ENCODE measurements at places on chromosomes 5 and 9.
A peak's percentile ranks its signal among the peaks of the same experiment; 100 is the strongest.

DNA sequence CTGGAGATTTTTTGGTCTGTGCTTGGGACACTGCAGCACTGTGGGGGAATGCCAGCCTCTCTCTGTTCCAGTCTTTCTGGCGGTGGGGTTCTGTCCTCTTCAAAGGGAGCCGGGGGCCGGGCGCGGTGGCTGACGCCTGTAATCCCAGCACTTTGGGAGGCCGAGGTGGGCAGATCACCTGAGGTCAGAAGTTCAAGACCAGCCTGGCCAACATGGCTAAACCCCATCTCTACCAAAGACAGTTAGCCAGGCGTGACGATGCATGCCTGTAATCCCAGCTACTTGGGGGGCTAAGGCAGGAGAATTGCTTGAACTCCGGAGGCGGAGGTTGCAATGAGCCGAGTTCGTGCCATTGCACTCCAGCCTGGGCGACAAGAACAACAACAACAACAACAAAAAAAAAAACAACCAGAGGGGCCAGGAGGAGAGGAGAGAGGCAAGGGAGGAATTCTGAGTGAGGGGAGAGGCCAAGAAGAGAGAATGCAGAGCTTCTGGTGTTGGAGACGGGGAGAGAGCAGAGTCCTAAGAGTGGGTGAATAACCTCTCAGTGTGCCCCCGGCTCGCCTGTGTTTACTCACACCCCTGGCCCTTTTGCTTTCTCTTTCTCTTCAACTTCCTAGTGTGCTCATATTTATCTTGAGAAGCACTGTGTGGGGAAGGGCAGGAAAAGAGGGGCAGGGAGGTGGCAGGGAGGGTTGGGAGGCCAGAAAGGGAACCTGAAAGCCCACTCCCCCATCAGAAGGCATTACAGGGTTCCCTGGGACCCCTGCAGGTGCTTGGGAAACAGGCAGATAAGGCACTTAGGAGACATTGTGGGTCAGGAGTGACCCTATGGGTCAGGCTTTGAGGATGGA lies 3.2 kb upstream of the SET start:
- peak overlapping the region; percentile 95 for H3K4me3 ChIP-seq
- DNase-seq = peak; percentile 44
- H3K27ac ChIP-seq = peak overlapping the region; percentile 93
- peaks cover 14% of the 10 kb centered on the region for H3K36me3 ChIP-seq
- H3K4me1 ChIP-seq = peaks cover 37% of the 10 kb centered on the region
- no peaks in the 10 kb centered on the region for H3K27me3 ChIP-seq

- peaks cover 37% of the 10 kb centered on the region for H3K27me3 ChIP-seq
- no peak overlapping the region for H3K4me3 ChIP-seq
- H3K36me3 ChIP-seq = no peaks in the 10 kb centered on the region
- peaks cover 19% of the 10 kb centered on the region for H3K4me1 ChIP-seq
- DNase-seq = no peak
Measured at GRCh38 chr9:105344283-105344682, 99.8 kb downstream of the SLC44A1 start.

- peaks cover 56% of the 10 kb centered on the region for H3K36me3 ChIP-seq
- DNase-seq = no peak
- peaks cover 68% of the 10 kb centered on the region for H3K4me1 ChIP-seq
- peak overlapping the region; percentile 15 for H3K4me3 ChIP-seq
Measured at GRCh38 chr5:149356391-149356790, 1.5 kb upstream of the PCYOX1L start.

DNA sequence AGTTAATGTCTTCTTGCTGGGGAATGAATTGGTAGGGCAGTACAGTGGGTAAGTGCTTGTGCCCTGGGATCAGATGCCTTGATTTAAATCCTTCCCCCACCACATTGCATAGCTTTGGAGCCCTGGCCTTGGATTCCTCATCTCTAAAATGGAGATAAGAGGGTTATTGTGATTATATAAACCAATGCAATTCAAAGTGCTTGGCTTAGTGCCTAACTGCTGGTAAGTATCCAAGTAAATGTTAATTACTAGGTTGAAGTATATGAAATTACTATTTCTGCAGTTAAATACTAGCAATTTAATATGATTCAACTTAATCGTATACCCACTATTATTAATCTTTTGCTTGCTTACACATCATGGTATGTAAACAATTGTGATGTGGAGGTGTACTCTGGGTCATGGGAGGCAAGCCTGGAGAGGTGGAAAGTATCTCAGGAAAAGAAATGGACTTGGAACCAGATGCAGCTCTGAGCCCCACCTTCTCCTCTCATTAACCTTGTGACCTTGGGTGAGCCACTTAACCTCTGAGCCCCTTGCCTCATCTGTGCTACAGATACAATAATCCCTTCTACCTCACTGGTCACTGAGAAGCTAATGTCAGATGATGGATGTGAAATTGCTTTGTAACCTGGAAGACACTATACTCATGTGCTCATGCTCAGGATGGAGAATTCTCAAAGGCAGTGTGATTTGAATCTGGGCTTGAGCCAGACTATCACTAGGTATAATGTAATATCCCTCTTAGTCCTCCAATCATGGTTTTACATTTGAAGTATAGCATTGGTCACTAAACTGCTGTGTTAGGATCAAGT lies 23.8 kb downstream of the NEUROG1 start:
- H3K27ac ChIP-seq = no peak overlapping the region
- peaks cover 43% of the 10 kb centered on the region for H3K27me3 ChIP-seq
- DNase-seq = no peak
- H3K4me3 ChIP-seq = no peak overlapping the region
- no peaks in the 10 kb centered on the region for H3K36me3 ChIP-seq

DNA sequence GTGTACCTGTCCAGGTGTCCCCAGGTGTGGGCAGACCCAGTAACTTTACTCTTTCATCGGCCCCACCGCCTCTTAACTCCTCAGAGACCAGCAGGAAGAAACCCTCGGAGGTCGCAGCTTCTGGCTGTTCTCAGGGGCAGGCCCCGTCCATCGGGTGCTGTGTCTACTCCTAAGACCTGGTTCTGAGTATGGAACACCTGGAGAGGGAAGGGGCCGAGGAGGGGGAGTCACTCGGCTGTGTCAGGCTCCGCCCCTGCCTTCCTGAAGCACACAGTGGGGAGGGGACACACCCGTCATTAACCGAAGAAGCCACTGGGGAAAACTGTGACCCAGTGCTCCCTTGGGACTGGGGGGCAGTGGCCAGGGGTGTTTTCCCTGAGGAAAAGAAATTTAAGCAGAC lies 22.3 kb downstream of the NTNG2 start:
- no peak overlapping the region for H3K4me3 ChIP-seq
- peaks cover 7% of the 10 kb centered on the region for H3K27me3 ChIP-seq
- DNase-seq = no peak
- H3K36me3 ChIP-seq = no peaks in the 10 kb centered on the region
- no peak overlapping the region for H3K27ac ChIP-seq

GRCh38 chr5:134568761-134569695 lies 43.6 kb downstream of the JADE2 start:
- no peaks in the 10 kb centered on the region for H3K4me1 ChIP-seq
- no peaks in the 10 kb centered on the region for H3K27me3 ChIP-seq
- peaks cover 70% of the 10 kb centered on the region for H3K36me3 ChIP-seq
- DNase-seq = no peak
- H3K27ac ChIP-seq = peak overlapping the region; percentile 49

GRCh38 chr9:96141666-96142065 lies 160.3 kb downstream of the HSD17B3 start:
- H3K27me3 ChIP-seq = peaks cover 20% of the 10 kb centered on the region
- DNase-seq = no peak
- H3K4me1 ChIP-seq = peaks cover 20% of the 10 kb centered on the region
- H3K4me3 ChIP-seq = no peak overlapping the region

DNA sequence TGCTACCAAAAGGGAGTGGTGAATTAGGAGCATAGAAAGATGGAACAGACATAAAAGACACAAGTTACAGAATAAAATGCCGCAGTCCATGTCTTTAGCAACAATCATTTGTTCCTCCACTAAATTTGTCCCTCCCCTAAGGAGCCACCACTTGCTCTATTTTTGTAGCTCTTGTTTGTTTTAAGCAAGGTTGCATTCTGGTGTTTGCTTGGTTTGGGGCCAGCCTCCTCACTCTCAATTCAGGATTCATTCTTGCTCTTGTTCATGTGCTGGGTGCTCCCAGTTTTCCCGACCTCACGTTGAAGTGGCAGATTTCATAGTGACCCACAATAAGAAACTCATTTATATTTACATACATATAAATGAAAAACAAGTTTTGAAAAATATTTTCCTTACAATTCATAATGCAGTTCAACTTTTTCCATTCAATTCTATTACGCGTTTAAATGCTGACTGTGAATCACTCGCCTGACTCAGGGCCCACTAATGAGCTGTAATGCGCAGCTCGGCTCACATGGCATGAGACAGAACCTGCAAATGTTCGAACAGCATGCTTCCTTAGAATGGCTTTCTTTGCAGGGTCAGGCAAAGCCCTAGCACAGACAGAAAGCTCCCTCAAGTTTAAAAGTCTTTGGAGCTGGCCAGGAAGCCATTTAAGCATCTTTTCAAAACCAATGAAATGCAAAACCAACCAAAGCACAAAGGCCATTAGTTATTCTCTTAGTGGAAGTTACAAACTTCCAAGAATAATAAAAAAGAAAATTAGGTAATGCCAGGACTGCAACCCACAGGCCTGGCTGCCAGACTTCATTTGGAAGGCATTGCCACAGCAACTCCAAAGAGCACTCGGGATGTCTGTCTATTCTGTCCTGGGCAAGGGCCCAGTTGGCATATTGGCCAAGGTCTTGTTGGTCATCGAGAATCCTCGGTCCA lies 41.7 kb downstream of the RETREG1 start:
- H3K4me3 ChIP-seq = no peak overlapping the region
- DNase-seq = no peak
- no peak overlapping the region for H3K27ac ChIP-seq
- peaks cover 12% of the 10 kb centered on the region for H3K36me3 ChIP-seq
- H3K4me1 ChIP-seq = peaks cover 15% of the 10 kb centered on the region

- no peak overlapping the region for H3K4me3 ChIP-seq
- no peak overlapping the region for H3K27ac ChIP-seq
- peaks cover 10% of the 10 kb centered on the region for H3K4me1 ChIP-seq
- no peak for DNase-seq
- peaks cover 18% of the 10 kb centered on the region for H3K27me3 ChIP-seq
Measured at GRCh38 chr5:59356813-59357380, 536.6 kb downstream of the PDE4D start.

- no peak for DNase-seq
- no peaks in the 10 kb centered on the region for H3K27me3 ChIP-seq
- H3K27ac ChIP-seq = no peak overlapping the region
- no peaks in the 10 kb centered on the region for H3K36me3 ChIP-seq
- no peak overlapping the region for H3K4me3 ChIP-seq
Measured at GRCh38 chr5:125422342-125422741, 675.9 kb upstream of the ZNF608 start.

- no peak overlapping the region for H3K4me3 ChIP-seq
- no peak for DNase-seq
- H3K27ac ChIP-seq = no peak overlapping the region
- H3K27me3 ChIP-seq = no peaks in the 10 kb centered on the region
- peaks cover 2% of the 10 kb centered on the region for H3K4me1 ChIP-seq
Measured at GRCh38 chr5:174424219-174425053, 299.9 kb upstream of the MSX2 start.

- peaks cover 1% of the 10 kb centered on the region for H3K27me3 ChIP-seq
- no peaks in the 10 kb centered on the region for H3K36me3 ChIP-seq
- no peak overlapping the region for H3K4me3 ChIP-seq
- no peak overlapping the region for H3K27ac ChIP-seq
Measured at GRCh38 chr9:27506981-27507380, 17.1 kb upstream of the IFNK start.

- H3K36me3 ChIP-seq = no peaks in the 10 kb centered on the region
- no peak overlapping the region for H3K4me3 ChIP-seq
- no peak for DNase-seq
- no peaks in the 10 kb centered on the region for H3K27me3 ChIP-seq
- no peaks in the 10 kb centered on the region for H3K4me1 ChIP-seq
Measured at GRCh38 chr5:24272741-24273140, 372.0 kb downstream of the CDH10 start.

DNA sequence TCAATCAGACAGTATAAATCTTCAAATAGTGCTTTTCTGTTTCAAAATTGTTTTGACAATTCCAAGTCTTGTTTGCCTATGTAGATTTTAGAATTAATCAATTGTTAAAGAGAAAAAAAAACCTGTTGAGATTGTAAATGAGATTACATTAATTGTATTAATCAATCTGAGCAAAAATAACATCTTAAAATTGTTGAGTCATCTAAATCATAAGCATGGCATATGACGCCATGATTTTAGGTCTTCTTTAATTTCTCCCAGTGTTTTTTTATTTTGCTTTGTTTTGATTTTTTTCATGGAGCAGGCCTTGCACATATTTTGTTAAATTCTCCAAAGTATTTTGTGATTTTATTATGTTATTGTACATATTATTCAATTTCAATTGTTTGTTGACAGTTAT lies 988.0 kb upstream of the SEMA6A start:
- H3K27ac ChIP-seq = no peak overlapping the region
- no peak for DNase-seq
- H3K36me3 ChIP-seq = no peaks in the 10 kb centered on the region

DNA sequence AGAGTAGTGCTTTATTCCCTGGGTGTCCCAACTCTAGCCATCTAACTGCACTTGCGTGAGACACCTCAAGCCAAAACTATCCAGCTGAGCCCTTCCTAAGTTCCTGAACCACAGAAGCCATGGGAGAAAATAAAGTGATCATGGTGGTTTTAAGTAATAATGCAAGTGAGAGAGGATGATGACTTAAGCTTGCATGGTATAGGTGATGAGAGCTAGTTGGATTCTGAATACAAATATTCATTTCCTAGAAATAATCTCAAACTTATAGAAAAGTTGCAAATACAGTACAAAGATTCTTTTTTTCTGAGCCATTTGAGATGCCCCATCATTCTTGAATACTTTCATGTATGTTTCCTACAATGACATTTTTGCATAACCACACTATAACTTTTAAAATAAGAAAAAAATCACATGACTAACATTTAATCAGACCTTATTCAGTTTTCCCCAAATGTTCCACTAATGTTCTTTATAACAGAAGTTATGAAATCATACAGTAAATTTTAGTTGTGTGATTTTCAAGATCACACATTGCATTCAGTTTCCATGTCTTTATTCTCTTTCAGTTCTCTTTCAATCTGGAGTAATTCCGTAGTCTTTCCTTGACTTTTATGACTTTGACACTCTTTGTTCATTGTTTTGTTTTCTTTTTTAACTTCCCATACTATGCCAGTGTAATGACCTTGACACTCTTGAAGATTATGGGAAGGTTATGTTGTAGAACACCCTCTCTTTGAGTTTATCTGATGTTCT lies 5.5 kb upstream of the AK3 start:
- no peak overlapping the region for H3K4me3 ChIP-seq
- peaks cover 18% of the 10 kb centered on the region for H3K4me1 ChIP-seq
- no peak overlapping the region for H3K27ac ChIP-seq
- H3K36me3 ChIP-seq = no peaks in the 10 kb centered on the region
- DNase-seq = no peak

GRCh38 chr5:16350816-16351215 lies 114.8 kb downstream of the ZNF622 start:
- H3K27me3 ChIP-seq = no peaks in the 10 kb centered on the region
- H3K4me1 ChIP-seq = no peaks in the 10 kb centered on the region
- no peaks in the 10 kb centered on the region for H3K36me3 ChIP-seq
- no peak overlapping the region for H3K27ac ChIP-seq

- no peaks in the 10 kb centered on the region for H3K27me3 ChIP-seq
- H3K36me3 ChIP-seq = peaks cover 22% of the 10 kb centered on the region
- H3K4me1 ChIP-seq = peaks cover 31% of the 10 kb centered on the region
- DNase-seq = no peak
- H3K27ac ChIP-seq = peak overlapping the region; percentile 95
Measured at GRCh38 chr9:35813434-35814105, 1.3 kb downstream of the HINT2 start.

GRCh38 chr5:116766470-116766947 lies 191.9 kb upstream of the SEMA6A start:
- H3K36me3 ChIP-seq = no peaks in the 10 kb centered on the region
- no peaks in the 10 kb centered on the region for H3K27me3 ChIP-seq
- no peak overlapping the region for H3K4me3 ChIP-seq
- H3K27ac ChIP-seq = no peak overlapping the region
- DNase-seq = no peak

GRCh38 chr5:180291234-180291940 lies 496 bp downstream of the MAPK9 start:
- peak overlapping the region; percentile 68 for H3K27ac ChIP-seq
- H3K4me3 ChIP-seq = peak overlapping the region; percentile 86
- no peaks in the 10 kb centered on the region for H3K27me3 ChIP-seq
